SW480 (cell line): ENCODE measurements at places on chromosomes 5 and 9.

DNA sequence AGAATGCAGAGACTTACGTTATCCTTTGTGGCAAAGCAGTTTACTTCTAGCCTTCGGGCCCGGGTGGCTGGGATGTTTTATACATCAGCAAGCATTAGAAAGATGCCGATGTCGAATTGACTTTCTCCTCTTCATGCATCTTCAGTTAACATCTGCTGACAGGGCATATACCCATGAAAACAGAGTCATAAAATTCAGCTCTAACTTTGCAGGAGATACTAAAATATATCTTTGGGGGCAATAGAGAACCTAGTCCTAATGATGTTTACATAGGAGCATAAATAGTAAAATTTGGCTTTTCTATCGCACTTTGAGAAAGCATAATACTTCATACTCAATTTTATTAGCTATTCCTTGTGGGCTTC is 247.9 kb downstream of the PRELID2 start:
- DNase-seq: no peak

- no peak for DNase-seq
These were observed 82.6 kb upstream of the GAS1 start for GRCh38 chr9:87029905-87030304.

GRCh38 chr5:92402956-92403702 is 1020.0 kb upstream of the ARRDC3 start:
- DNase-seq: no peak

DNA sequence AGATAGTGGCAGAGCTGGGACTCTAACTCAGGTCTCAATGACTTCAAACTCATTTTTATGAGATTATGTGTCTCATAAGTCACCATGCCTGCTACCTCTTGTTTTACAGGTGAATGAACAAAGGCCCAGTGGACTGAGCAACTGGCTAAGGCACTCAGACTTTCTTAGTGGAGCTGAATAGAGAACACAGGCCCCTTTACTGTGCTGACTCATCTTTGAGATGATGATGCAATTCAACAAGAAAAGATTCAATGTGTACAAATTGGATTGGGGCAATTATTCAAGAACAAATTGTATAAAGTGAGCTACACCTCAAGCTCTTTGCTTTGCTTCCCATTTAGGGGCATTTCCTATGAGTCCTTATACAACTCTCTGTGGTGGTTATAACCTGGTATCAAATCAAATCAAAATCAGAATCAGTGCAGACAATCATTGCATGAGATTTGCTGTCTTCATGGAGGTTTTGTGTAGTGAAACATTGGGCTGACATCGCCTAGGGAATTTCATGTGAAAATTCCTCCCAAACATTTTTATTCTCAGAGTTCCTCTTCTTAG is 84.3 kb upstream of the PPP2R2B start:
- DNase-seq: peak; percentile 41

- peak; percentile 23 for DNase-seq
These were observed 90.0 kb downstream of the ARRDC3 start for GRCh38 chr5:91293131-91293530.
